ENCODE measurements at places on chromosomes 2 and 18.

DNA sequence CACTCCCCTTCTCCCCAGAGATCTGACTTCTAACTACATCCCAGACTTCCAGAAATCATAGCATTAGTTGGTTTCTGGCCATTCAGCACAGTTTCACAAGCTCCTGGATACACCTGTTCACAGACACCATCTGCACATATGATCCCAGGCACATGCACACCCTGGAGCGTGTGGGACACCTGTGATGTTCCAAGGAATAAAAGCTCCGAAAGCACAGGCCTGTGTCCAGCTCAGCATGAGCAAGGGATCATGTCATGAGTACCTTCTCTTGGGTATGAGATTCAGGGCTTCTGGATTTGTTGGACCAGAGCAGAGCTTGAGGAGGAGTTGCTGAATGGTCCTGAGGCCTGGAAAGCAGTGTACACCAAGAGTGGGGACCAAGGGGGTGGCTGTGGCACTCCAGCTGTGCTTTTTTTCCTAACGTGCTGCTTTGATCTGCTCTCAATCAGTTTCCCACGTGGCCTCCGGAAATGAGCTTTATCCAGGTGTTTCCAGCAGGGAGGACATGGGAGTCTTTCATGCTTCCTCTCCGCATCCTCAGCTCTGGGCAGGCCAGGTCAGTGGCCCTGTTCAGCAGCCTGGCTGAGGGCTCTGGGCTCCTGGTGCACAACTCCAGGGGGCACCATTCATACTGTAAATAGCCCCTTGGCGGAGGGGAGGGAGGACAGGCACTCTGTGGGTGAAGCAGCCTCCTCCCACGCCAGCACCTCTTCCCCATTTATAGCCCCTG lies 1.8 kb downstream of the DYSF start:
- no peak for DNase-seq

DNA sequence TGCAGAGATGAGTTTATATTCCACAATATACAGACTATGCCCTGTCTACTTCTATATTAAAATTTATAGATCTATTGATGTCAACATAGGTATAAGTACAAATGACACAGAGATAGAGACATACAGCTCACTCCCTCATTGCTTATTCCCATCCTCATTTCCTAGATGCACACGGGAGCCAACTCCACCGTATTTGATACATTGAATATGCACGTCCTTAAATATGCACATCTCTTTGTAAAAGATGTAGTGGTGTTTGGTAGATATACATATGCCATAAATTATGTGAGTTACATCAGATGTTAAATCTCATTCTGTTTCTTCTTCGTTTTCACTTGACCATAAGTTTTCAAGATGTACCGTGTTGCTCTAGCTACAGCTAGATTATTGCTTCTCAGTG lies 179.2 kb upstream of the RAB6C start:
- no peak for DNase-seq

DNA sequence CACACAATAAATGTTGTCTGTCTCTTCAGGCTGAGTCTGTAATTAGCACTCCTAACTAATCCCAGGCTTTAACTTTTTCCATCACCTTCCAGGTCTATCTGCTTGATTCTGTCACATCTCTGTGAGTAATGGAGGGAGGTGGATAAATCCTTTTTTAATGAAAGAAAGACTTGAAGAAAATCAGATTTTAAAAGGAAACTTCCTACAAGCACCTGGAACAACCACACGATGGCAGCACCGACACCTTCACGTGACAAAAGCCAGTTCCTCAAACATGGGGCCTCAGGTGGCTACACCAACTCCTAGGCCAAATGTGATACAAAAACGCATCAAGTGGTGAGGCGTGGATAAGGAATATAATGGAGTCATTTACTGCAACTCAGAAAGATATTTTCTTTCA lies 41.8 kb downstream of the TGFBRAP1 start:
- DNase-seq = no peak

GRCh38 chr18:11944252-11944651 lies 36.1 kb upstream of the MPPE1 start:
- no peak for DNase-seq

DNA sequence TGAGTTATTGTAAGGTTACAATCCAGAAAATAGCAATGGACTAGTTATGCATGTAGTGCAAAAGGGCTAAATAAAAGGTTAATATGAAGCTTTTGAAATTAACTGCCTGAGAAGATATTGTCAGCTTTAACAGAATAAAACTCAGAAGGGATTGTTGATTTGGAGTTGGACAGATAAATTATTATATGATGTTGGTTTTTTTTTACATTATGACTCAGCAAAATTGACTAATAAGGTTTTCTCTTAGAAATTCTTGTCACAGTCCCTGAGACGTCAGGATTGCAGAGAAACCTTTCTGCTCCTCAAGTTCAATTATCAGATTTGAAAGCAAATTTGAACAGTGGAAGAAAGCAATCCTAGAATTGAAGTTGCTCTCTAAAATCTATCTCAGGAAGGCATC lies 946.9 kb downstream of the CBLN2 start:
- DNase-seq = no peak

- no peak for DNase-seq
Measured at GRCh38 chr2:159410276-159410675, 123.8 kb upstream of the WDSUB1 start.
